Stimulated activated CD4-positive, alpha-beta T cell treated with anti-CD3 and anti-CD28 coated beads, Interleukin-2, amount 100 ng/mL, for 4 hours (primary cell): ENCODE measurements at places on chromosomes 4 and X.

DNA sequence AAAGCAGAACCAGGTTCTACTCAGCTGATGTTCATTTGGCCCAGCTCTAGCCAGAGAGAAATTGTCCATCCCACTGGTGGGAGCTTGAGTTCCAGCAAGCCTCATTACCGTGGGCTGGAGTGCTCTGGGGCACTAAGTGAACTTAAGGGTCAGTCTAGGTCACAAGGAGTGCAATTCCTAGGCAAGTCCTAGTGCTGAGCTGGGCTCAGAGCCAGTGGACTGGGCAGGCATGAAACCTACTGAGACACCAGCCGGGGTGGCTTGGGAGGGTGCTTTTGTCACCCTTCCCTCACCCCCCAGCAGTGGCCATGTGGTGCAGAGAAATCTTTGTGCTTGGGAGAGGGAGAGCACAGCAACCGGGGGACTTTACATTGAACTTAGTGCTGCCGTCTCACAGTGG is 39.4 kb downstream of the GSX2 start:
- DNase-seq: no peak

GRCh38 chr4:78683352-78683751 is 92.8 kb upstream of the BMP2K start:
- DNase-seq: no peak

GRCh38 chr4:1400831-1401408 is 5.3 kb downstream of the NKX1-1 start:
- no peak for DNase-seq

- no peak for DNase-seq
Measured at GRCh38 chr4:15544248-15544729, 74.6 kb downstream of the CC2D2A start.

GRCh38 chr4:7434766-7435150 is at the start of gene PSAPL1:
Gene PSAPL1, minus strand, starts transcription at chr4:7434930. Its CDS starts 51 bp downstream, at chr4:7434879.
- DNase-seq: no peak

GRCh38 chr4:174521800-174522182 is 497 bp downstream of the HPGD start:
- DNase-seq: no peak

GRCh38 chr4:11748164-11748872 is 319.6 kb upstream of the HS3ST1 start:
- no peak for DNase-seq

GRCh38 chr4:58734030-58734674 is 1624.0 kb upstream of the IGFBP7 start:
- no peak for DNase-seq

DNA sequence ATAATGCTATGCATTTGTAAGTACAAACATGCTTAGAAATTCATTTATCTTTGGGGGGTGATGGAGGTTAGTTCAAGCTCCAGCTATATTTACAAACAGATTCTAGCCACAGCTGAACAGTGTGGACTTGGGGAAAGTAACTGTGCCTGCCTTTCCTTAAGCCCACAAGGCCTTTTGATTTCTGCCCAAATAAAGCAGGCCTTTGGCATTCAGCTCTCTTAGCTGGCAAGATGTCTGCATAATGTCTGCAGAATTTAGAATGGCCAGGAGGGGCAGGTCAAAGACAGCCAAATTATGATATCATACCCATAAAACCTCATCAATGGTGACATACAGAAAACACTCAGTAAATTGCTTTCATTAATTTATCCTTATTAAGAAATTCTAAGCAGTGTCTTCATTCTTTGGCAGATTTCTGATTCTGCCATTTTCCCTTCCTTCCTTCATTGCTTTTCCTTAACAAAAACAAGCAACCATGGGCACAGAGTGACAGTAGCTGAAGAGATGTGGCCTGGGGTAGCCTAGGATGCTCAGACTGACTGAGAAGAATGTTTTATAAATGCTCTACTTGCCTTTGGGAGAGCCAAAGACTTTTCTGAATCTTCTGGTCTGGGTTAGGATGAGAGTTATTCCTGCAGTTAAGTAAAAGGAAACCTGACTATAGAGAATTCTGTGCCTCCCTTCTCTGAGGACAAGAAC is 538.7 kb upstream of the NR3C2 start:
- no peak for DNase-seq

DNA sequence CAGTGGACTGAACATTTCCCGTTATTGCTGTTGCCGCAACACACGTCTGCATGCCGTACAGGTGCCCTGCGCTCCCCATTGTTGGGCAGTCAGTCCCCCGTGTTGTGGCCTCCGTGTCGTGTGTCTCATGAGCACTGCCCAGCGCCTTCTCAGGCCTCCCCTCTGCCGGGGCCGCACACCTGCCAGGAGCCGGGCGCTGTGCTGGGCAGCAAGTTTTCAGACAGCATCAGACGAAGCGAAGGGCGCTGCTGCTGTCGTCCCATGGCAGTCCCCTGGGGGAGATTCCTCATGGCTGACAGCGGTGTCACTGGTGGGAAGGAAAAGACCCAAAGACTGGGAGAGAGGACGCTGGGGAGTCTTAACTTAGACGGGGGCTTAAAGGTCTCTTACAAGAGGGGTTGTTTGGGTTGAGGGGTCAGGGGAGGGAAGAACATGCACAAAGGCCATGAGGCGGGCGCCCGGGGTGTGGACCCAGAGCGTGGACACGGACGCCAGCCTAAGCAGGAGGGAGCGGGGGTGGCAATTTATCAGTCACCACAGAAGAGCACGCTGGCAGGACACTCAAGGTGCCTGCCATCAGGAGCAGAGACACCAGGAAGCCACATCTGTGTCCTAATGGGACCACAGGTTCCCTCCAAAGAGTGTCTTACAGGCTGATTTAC is 47.3 kb downstream of the RGS12 start:
- DNase-seq: no peak

DNA sequence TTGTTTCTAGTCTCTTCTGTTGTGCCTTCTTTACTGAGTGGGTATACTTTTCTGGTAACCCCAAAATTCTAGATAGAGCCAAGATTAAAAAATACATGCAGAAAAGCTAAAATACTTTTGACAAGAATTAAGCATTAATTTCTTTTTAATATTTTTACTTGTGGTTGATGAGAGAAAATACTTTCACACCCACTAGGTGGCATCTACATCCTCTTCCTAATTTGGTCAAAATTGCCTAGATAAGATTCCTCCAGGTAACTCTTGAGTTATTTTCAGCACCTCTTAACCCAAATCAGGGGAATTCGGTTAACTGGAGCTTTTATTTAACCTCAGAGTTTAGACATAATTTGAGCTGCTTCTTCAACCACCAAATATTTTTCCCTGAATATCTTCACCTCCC is 28.4 kb upstream of the COX7B2 start:
- DNase-seq: no peak

DNA sequence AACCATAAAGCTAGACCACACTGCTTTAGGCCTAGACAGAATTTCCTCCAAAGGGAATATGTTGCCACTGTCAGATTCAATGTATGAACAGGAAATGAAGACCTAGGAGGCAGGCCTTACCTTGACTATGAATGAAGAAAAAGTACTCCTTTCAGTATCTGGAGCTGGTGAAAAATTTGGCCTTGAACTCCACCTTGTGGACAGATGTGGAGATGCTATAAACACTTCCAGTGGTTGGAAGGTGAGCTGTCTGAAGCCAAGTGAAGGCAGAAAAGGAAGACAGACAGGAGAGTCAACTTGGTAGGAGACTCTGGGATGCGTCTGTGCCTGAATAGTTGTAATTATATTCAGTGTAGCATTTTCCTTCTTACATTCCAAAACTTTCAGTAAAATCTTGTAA is 17.2 kb downstream of the SPIN3 start:
- peak; percentile 23 for DNase-seq

GRCh38 chr4:4721636-4722035 is 137.8 kb upstream of the MSX1 start:
- no peak for DNase-seq

- DNase-seq: no peak
Measured at GRCh38 chrX:101265869-101266428, 25.2 kb downstream of the TAF7L start.

DNA sequence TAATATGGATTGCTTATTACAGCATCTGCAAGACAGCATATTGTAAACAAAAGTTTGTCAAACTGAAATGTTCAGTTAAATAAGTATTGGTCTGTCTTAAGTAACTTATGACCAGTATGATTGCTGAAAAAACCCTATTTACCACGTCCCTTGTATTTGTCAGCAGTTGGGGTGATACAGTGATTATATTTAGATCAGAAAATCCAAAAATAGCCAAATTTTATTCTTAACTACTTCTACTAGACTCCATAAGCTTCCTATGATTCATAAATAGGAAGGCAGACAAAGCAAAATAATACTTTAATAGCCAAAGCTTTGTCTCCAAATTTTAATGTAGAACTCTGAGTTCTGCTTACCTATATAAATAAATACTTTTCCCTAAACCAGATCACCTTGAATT is 45.3 kb downstream of the TBCK start:
- no peak for DNase-seq

DNA sequence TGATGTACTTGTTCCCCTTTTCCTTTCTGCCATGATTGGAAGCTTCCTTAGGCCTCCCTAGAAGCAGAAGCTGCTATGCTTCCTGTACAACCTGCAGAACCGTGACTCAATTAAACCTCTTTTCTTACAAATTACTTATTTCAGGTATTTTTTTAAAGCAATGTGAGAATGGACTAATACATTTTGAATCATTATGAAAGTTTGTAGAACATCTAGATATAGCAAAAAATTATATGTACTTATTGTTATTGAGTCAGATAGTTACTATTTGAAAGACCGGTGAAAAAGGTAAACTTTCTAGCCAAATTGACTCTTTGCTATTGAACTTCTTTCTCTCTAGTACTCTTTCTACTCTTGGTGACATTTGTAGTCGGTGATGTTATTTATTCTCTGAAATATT is 777.3 kb upstream of the GALNTL6 start:
- DNase-seq: no peak

DNA sequence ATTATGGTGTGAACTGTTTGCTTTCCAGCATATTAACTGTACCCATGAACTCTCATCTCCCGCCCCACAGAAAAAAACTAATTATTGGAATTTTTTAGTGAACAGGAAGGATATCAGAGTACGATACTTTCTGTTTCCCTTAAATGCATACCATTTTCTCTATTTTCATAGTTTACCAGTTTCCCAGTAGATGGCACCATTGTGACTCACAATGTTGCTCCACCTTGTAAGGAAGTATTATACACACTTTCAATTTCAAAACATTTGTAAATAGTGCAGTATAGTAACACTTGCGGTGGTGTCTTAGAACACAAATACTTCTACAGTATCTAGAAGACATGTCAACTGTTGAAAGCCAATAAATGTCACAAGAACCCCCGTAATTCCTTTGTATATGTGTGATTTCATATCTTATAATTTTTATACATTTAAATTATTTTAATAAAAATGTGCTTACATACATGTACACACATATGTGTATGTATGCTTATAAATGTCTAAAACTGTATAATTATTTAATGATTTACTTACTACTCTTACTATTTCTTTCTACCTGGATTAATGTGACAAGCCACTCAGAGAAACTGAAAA is 167.3 kb downstream of the SLIT2 start:
- DNase-seq: peak; percentile 1

- DNase-seq: no peak
Measured at GRCh38 chr4:6910960-6911874, 1.6 kb downstream of the TBC1D14 start.

DNA sequence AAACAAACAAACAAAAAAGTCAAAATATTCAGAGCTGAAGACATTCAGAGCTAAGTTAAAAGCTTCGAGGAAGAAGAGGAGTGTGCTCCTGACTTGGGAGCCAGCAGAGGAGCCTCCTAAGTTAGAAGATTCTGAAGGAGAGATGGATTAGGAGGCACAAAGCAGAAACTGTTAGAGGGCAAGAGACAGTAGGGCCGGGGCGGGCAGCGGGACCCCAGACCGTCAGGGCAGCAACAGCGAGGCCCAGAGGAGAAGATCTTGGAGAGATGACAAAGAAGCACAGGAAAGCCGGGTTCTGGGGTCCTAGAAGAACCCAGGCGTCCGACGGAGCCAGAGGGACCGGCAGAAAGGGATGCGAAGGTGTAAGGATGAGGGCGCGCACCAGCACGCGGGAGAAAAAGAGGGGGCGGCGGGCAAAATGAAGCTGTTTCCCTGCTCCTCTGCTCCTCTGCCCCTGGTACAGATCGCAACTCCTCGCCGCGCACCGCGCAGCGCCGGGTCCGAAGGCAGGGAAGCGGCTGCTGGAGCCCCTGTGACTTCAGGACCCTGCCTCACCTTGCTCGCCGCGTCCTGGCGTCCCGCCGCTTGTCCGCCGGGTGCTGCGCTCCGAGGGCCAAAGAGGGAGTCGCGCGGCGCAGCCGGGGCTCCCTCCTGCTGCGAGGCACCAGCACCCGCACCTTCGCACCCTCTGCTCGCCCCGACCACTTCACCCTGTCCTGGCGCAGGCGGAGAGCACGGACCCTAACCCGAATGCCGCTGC is 477 bp downstream of the KLHL13 start:
- no peak for DNase-seq

DNA sequence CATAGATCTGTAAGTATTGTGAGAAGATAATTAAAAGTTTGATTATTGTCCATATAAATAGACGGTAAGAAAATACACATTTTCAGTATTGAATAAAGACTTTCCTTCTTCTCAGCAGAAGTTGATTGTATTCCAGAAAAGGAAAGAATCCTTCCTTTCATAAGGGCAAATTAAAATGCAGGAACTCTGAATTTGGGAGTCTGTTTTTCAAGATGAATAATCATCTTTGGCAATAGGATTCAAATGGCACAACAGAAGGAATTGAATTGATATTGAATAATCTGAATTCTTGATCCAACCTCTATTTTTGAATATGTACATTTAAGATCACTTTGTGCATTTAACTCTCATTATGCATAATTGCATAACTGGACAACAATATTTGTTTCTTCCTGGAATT is 149.3 kb downstream of the DMD start:
- no peak for DNase-seq

DNA sequence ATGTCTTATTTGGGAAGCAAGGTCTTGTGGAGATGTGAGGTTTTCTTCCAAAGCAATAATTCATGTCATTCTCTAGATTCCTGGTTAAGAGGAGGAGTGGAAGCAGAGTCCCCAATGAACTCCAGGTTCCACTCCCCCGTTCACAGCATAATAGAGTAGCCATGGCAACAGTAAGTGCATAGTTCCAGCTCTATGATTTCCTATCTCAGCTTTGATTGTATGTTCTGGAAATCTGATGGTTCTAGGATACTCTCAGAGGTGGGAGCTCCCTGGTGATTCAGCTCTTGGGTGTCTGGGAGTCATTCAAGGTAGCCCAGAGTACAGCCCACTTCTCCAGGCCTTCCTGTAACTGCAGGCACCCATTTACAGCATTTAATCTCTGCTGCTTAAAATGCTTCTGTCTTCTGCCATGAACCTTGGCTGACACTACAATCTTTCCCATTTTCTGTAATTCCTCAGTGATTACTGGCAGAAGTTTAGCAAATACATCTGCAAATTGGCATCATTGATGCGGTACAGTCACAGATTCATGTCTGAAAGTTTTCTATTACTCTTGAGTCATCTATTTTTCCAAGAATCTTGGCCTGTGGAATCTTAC is 242.0 kb downstream of the MAPK10 start:
- no peak for DNase-seq

GRCh38 chrX:130321550-130321949 is 18.2 kb upstream of the SLC25A14 start:
- DNase-seq: no peak

- DNase-seq: no peak
Measured at GRCh38 chr4:89482926-89483595, 175.5 kb upstream of the GPRIN3 start.

GRCh38 chr4:145530189-145530588 is 48.5 kb downstream of the SMAD1 start:
- DNase-seq: no peak
